ENCODE measurements at places on chromosomes 4 and X.

DNA sequence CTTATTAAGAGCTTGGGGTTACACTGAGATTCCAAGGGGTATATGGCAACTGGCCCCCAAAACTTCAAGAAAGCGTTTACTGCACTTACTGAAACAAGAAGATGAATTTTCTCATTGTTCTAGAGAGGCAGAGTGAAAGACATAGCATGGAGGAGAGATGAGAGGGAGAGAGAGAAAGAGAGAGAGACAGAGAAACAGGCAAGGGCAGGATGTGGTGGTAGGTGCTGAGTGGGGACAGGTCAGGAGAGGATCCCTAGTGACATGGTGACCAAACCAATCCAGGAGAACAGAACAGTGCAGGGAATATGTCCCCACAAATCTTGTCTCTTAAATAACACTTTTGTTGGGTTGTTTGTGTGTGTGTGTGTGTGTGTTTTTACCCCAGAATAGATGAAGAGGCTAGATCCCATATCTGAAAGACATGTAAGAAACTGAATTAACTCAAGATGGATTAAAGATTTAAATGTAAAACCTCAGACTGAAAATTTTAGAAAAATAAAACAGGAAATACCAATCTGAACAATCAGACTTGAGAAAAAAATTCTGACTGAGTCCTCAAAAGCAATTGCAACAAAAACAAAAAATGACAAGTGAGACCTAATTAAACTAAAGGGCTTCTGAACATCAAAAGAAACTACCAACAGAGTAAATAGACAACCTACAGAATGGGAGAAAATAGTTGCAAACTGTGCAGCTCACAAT, 202.2 kb downstream of the QDPR start:
- no peak for DNase-seq

- DNase-seq = no peak
Measured at GRCh38 chrX:13911586-13911985, 94.7 kb upstream of the GPM6B start.

GRCh38 chr4:165780735-165781134, 92.3 kb upstream of the TLL1 start:
- DNase-seq = no peak

DNA sequence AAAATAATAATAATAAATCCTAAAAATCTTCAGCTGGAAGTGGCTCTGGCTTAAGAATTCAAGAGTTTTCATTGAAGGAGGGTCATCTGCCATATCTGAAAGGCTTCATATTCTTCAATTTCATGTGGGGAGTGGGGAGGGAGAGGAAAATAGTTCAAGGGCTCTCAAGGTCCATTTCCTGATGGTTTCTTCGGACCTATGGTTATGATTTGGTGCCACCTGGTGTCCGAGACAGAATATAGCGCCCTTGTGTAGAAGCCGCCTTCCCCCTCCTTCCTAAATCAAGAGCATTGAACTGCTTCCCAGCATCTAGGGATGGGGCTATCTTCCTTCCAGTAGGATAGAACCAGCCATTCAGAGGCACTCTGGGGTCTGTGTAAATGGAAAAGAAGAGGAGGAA, 34.3 kb downstream of the NLGN3 start:
- no peak for DNase-seq

GRCh38 chrX:18873836-18874235, 110.1 kb downstream of the PHKA2 start:
- DNase-seq = no peak

GRCh38 chrX:46202733-46203514, 342.3 kb downstream of the ZNF674 start:
- no peak for DNase-seq

DNA sequence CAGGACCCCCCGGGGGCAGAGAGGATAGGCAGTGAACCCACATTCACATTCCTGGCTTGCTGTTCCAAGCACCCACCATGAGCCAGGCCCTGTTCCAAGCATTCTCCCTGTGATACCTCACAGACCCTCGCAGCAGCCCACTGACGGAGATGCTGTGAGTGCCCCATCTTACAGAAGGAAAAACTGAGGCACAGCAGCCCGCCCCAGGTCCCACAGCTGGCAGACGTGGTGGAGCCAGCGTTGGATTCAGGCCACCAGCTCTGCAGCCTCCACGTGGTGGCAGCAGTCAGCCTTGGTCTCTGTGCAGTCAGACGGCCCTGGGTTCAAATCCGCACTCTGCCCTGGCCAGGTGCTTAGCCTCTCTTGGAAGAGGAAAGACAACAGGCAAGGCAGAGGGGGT, 16.8 kb downstream of the MAN2B2 start:
- DNase-seq = no peak

DNA sequence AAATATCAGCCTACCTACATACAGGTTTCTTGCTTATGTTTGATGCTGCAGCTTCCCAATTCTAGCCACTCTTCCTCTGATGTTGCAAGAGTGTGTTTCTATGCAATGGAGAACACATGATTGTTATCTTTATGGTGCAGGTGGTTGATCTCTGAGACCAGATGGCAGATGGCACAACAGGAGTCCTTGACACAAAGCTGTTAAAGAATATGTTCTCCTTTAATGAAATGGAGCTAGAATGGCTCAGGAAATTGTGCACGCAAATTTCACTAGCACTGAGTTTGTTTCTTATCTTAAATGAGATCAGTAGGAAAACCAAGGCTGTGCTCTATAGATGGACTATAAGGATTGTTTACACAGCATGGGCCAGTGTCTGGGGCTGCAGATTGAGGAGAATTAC, 29.9 kb upstream of the TTC29 start:
- DNase-seq = no peak

Measured in activated CD8-positive, alpha-beta memory T cell treated with anti-CD3 and anti-CD28 coated beads for 4 hours (primary cell).